ENCODE measurements at places on chromosomes 6 and 20.

DNA sequence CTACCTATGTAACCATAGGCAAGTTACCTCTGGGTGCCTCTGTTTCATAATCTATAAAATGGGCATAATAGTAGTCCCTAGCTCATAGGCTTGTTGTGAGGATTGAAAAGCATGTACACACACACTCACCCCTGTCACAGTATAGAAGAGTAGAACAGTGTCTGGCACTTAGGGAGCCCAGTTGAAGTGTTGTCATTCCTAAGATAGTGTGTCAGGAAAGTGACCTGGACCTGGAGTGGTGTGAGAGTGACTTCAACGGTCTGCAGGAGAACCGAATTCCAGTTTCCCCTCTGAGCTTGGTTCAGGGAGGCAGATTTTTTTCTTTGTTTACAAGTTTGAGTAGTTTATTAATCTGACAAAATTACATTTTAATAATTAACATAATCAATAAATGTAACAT lies 229.9 kb upstream of the MAP3K7 start:
- no peak for DNase-seq

DNA sequence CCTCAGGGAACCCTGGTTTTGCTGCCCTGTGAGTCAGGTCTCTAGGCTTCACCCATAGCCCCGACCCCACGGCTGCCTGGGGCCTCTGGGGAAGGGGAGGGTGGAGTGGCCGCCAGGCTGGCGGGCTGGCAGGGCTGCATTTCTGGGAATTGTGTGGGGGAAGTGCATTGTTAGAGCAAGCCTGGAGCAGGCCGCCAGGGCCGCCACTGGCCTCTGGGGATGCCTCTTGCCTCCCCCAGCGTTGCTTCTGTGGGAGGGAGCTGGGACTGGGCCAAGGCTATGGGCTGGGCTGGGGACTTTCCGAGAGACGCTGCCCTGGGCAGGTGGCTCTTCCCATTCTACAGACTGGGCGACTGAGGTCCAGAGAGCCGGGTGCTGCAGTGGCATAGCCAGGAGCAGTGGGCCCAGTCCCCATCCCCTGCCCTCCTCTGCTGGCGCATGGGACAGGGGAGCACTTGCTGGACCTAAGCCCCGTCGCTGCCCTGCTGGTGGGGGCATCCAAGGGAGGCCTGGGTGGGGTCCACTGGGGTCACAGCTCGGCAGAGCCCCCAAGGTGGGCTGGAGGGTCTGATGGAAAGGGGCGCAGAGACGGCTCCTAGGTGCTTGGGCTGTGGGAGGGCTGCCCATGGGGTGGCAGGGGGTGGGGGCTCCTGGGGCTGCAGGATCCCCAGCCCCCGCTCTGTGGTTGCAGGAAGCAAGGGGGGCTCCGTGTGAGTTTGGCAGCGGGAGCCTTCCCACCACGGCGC lies 6.6 kb upstream of the SOX18 start:
- DNase-seq = no peak

- no peak for DNase-seq
Observed at GRCh38 chr6:159168536-159169192, 536 bp upstream of the FNDC1 start.

GRCh38 chr6:14130435-14131075 lies 13.0 kb downstream of the CD83 start:
- no peak for DNase-seq

DNA sequence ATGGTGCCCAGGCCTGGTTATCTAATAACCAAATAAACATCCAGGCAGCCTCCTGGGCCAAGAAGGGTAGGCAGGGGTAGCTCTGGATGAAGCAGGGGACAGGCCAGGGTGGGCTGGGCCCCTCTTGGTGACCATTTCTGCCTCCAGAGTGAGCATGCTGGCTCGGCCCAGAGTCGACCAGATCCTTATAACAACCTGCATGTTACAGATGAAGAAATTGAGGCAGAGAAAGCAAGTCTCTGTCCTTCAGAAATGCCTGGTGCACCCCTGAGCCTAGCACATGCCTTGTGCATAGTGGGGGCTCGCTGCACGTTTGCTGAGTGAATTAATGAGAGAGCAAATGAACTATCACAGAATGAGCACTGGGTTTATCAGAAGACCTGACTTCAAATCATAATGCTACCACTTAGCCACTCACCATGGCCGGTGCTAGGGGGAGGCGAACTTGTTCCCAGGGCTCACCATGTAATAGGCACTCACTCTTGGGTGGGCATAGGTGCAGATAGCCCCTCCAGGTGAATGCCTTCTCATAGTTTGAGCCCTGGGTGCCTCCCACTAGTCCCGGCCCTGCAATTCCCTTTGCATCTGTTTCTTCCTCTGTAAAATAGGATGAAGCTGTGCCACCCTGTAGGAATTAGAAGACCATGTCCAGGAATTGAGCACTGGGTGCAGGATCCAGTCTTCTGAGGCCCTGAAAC lies 3.8 kb upstream of the APCDD1L start:
- DNase-seq = no peak

DNA sequence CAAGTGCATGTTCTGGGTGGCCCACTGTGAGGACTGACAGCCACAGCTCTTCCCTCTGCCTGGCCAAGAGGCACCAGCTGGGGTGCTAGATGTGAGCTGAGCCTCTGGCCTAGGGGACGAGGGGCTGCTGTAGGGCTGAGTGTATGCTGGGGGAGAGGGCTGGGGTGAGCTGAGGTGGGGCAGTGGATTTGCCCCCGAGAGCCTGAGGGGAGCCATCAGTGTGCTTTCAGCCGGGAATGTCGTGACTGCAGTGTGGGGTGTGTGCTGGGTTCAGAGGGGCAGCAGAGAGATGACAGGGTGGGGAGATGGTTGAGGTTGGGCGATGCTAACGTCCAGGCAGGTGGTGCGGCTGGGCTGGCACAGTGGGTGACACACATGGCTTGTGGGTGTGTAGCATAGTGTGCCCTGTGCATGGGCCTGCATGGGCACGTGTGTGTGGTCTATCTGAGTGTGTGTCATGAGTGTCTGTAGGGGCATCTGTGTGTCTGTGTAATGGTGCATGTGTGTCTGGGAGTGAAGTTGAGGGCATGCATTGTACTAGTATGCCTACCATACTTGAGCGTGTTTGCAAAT lies 46.0 kb upstream of the BLCAP start:
- no peak for DNase-seq

- no peak for DNase-seq
Observed at GRCh38 chr20:32059189-32059588, 7.1 kb downstream of the HCK start.

DNA sequence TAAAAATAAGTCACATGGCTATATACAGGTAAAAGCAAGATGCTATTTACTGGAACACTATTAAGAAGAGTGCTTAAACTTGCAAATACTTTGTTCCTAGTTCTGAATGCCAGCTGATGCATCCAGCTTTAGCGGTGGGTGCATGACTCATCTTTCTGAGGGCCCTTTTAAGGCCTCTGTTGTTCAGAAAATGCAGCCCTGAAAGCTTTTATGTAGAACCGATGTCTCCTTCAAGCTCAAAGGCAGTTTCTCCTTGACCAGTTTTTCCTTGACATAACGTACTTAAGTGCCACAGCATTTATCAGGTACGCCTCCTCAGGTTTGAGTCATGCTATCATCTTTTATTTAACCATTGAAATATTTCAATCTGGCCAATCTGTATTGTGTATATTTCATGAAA lies 82.8 kb downstream of the MLIP start:
- no peak for DNase-seq

DNA sequence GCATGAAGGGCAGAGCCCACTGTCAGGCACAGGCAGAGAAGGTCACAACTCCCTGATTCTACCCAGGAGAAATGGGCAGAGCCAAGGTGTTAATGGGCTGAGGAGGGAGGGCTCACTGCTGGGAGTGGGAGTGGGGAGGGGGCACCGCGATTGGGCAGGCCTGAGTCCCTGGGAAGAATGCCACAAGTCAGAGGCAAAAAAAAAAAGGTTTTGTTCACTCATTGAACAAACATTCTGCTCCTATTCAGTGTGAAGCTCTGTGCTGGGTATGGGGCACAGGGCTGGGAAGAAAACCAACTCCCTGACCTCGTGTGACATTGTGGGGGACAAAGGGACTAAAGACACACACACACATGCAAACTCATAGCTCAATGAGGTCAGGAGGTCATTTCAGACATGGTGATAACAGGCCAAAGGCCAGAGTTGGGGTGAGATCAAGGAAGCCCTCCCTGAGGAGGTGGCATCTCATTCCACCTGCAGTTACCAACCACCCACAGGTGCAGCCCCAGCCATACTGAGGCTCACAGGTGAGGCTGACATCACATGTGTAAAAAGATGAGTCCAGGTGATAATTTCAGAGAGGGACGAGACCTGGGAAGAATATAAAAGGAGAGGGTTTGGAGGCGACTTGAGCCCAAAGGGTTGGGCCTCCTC lies 3.2 kb upstream of the PMEPA1 start:
- no peak for DNase-seq

GRCh38 chr6:148472171-148473105 lies 129.8 kb downstream of the SASH1 start:
- DNase-seq = no peak

DNA sequence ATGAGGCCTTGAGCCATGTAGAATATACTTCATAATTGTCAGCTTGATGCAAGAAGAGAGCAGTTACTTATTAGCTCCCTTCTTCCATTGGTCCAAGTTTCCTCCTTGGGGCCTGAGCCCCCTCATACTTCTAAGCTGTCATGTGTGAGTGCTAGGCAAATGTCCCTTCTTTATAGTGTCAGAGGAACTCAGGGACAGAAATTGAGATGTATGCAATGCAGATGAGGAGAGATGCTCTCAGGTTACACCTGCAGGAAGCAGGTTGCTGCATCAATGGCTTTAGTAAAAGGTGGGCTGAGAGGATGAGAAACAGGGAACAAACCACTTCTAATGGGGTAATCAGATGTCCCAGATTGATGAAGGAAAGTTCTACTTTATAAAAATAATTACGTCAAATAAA lies 6.7 kb upstream of the PDSS2 start:
- no peak for DNase-seq

DNA sequence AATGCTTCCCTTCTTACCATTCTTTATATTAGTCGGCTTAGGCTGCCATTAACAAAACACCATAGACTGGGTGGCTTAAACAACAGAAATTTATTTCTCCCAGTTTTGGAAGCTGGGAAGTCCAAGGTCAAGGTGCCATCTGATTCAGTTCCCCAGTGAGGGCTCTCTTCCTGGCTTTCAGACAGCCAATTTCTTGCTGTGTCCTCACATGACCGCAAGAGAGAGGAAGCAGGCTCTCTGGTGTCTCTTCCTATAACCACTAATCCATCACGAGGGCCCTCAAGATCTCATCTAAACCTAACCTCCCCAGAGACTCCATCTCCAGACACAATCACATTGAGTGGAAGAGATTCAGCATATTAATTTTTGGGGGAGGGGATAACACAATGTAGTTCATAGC lies 193.0 kb upstream of the SGK1 start:
- DNase-seq = no peak

GRCh38 chr6:38634518-38634917 lies 5.2 kb downstream of the BTBD9 start:
- no peak for DNase-seq

- DNase-seq = no peak
Observed at GRCh38 chr6:47247227-47247797, 62.4 kb downstream of the TNFRSF21 start.

- no peak for DNase-seq
Observed at GRCh38 chr6:39300739-39301138, 13.5 kb downstream of the KCNK17 start.

DNA sequence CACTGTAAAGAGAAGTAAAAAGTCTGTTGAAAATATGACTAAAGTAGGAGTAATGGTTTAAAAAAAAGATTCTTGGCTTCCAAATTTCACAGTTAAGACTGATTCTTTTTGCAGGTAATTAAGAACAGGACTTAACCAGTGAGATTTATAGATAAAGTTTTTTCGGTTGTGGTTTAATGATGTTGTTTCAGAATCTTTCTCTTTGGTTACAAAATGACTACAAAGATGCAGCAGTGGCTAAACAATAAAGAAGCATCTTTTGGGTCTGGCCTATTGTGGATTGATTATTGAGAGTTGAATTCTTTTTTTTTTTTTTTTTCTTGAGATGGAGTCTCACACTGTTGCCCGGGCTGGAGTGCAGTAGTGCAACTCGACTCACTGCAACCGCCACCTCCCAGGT lies 109.7 kb downstream of the AKAP7 start:
- DNase-seq = no peak

DNA sequence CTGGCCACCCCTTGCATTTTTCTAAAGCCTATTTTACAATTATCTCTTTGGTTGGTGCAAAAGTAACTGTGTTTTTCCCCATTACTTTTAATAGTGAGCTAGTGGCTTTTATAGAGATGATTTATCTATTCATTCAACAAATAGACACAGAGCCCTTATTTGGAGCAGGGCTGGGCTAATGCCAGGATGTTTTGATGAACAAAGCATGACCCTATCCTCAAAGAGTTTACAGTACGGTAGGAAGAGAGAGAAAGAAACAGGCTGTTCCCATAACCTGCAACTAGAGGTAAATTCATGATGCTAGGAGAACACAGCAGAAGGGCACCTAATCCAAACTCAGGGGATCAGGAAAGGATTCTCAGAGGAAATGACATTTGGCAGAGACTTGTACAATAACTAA lies 37.3 kb upstream of the UST start:
- DNase-seq = no peak

- no peak for DNase-seq
Observed at GRCh38 chr6:138817799-138818198, 21.9 kb downstream of the ECT2L start.

DNA sequence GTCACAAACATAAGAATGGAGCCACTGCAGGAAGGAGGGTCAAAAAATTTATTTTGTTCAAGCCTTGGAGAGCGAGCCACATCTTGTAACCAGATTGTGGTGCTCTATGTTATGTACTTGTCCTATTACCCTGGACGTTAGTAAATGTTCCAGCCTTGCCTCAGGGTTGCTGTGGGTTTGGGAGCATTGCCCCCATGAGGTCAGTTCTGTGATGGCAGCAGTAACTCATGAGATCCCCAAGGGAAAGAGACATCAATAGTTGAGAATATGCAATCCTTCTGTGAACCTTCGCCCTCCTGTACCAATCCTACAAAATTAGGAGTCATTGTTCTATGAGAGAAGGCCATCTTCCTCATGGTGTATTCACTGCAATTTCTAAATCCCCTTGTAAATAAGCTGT lies 16.4 kb upstream of the CFAP206 start:
- DNase-seq = no peak

DNA sequence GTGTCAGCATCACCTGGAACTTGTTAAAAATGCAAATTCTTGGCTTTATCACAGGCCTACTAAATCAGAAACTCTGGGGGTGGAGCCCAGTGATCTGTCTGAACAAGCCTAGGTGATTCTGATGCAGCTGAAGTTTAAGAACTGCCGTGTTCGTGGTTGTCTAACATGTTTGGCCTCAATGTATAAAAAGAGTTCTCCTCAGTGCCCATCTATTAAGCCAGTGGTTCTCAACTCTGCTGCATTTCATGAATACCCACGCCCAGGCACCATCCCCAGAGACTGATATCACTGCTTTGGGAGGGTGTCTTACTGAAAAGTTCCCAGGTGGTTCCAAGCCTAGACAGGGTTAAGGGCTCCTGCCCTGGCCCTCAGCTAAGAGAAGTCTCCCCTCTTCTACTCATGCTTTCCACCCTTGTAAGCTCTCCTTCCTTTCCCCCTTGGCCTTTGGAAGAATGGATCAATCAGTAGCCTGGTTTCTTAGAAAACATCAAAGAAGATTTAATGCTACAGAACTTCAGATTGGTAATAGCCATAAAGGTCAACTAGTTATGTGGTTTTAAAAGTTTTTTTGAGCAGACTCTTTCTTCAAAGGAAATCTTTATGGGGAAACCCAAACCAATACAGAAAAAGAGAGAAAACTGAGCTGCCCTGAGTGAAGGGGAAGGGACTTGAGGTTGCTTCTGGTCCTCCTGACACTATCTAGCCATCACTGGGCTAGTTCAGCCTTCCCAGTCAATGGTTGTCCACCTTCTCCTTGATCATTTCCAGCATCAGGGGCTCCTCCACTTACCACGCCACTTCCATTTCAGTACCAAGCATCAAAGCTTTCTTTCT lies 38.9 kb upstream of the TNFAIP3 start:
- DNase-seq = peak; percentile 27

- DNase-seq = no peak
Observed at GRCh38 chr20:60132827-60133670, 174.8 kb downstream of the CDH26 start.

Measured in CD4-positive, alpha-beta T cell treated with Interleukin-1 beta for 1 hour (primary cell).